ENCODE measurements at places on chromosomes 3 and 15.

GRCh38 chr3:5264896-5265770 is 77.6 kb downstream of the EDEM1 start:
- no peak for DNase-seq

DNA sequence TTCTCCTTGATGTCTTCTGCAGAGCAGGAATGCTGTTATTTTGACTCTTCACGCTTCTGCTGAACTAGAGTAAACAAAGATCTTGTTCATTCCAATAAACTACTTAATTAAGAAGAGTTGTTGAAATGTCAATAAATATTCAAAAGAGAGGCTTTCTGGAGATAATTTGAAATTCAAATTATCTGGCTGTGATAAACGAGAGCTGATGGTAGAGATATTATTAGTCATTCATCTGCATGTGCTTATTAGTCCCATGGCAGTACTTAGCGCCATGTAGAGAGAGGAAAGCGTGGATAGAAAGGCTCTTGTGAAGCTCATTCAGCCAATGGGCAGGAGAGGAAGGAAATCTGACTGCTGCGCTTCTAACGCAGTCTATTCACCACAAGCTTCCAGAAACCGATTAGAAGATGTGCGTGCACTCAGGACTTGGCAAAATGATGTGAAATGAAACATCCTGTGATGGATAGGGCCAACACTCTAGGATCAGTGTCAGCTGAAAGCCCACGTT is 251.1 kb downstream of the GABRB3 start:
- DNase-seq, result no peak

DNA sequence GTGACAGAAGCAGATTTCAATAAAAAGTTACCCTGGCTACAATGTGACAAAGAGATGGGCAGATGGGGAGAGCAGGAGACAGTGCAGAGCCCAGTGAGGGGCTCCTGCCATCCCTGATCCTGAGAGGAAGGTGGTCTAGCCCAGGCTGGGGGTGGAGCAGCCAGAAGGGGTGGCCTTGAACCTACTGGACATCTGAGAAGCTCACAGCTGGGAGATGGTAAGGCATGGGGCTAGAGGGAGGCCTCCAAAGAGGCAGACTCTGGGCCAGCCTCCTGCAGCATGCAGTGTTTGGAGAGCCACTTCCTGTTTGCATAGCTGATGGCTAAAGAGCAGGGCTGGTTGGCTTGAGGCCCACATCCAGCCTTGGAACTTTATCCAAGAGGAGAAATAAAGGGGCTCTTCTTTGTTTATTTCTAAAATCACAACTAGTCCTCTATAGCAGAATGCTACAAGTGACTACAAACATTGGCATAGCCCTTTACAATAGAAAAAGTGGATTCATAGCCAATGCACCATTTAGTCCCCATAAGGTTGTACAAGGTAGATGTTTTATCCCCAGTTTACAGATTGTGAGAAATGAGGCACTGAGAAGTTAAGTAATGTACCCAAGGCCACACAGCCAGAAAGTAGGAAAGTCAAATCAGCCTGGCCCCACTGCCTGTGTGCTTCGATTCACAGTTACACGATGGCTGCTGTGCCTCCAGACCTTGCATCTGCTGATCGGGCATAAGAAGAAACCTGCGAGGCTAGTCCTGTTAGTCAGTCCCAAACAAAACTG is 4.6 kb downstream of the EFCC1 start:
- no peak for DNase-seq

DNA sequence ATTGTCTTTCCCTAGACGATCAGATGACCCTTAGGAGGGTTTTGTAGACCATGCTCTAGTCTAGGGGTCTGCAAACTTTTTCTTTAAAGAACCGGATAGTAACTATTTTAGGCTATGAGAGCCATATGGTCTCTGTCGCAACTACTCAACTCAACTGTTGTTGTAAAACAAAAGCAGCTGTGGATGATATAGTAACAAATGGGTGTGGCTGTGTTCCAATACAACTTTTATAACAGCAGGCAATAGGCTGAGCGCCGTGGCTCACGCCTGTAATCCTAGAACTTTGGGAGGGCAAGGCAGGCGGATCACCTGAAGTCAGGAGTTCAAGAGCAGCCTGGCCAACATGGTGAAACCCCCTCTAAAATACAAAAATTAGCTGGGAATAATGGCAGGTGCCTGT is 6.1 kb upstream of the CMTM6 start:
- no peak for DNase-seq

DNA sequence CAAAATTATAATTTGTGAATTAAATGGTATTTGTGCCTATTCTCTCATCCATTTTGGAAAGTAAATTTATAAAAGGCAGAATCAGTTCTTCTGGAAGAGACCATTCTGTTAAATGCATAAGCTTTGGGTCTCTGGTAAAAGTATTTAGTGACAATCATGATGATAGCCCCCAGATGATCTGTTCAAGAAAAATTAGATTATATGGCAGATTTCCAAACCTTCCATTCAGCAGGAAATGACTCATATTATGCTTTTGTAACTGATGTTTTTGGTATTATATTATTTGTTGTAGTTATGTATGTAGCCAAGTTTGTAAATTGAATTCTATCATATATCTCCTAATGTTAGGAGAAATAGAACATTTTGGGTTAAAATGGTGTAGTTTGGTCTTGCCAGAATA is 340.8 kb upstream of the DPH6 start:
- DNase-seq, result no peak

GRCh38 chr3:144457758-144458157 is 486.1 kb downstream of the DIPK2A start:
- DNase-seq, result no peak

DNA sequence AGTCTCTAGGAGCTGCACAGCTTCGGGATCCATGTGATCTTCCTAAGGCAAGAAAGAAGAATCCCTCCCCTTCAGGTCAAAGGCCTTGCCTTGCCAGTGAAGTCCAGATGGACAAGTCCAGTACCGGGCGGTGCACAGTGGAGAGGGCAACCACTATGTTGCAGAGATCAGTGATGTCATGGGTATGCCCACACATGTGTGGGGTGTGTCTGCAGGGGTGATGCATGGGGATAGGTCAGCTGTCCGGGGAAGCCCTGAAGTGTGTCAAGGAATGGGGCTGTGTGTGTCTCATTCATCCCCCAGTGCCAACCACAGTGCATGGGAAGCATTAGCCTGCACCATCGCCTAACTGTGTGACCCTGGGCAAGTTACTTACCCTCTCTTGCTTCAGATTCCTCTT is 66.5 kb downstream of the TLE3 start:
- no peak for DNase-seq

- no peak for DNase-seq
Measured at GRCh38 chr3:89436846-89437245, 329.4 kb downstream of the EPHA3 start.

DNA sequence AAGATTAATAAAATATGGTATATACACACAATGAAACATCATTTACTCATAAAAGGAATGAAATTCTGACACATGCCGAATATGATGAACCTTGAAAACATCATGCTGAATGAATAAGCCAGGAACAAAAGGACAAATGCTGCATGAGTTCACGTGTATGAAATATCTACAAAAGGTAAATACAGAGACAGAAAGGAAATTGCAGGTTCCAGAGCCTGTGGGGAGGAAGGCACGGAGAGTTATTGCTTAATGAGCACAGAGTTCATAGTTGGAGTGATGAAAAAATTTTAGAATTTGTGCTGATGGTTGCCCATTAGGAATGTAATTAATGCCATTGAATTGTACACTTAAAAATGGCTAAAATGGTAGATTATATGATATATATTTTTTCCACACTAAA is 49.5 kb downstream of the OCA2 start:
- no peak for DNase-seq

- DNase-seq, result no peak
Measured at GRCh38 chr3:64687086-64687780, 567 bp downstream of the ADAMTS9 start.

GRCh38 chr3:110562621-110563020 is 509.0 kb upstream of the NECTIN3 start:
- DNase-seq, result no peak

DNA sequence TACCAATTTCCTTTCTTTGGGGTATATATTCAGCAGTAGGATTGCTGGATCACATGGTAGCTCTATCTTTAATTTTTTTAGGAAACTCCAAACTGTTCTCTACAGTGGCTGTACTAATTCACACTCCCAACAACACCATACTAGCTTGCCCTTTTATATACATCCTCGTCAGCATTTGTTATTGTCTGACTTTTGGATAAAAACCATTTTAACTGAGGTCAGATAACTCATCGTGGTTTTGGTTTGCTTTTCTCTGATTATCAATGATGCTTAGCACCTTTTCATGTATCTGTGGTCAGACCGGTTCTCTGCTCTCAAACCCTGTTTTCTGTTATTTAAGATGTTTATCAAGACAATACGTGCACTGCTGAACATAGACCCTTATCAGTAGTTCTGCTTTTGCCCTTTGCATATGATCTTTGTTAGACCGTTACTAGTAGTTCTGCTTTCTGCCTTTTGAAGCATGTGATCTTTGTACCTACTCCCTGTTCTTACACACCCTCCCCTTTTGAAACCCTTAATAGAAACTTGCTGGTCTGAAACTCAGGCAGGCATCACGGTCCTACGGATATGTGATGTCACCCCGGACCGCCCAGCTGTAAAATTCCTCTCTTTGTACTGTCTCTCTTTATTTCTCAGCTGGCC is 474.3 kb downstream of the RSL24D1 start:
- no peak for DNase-seq

DNA sequence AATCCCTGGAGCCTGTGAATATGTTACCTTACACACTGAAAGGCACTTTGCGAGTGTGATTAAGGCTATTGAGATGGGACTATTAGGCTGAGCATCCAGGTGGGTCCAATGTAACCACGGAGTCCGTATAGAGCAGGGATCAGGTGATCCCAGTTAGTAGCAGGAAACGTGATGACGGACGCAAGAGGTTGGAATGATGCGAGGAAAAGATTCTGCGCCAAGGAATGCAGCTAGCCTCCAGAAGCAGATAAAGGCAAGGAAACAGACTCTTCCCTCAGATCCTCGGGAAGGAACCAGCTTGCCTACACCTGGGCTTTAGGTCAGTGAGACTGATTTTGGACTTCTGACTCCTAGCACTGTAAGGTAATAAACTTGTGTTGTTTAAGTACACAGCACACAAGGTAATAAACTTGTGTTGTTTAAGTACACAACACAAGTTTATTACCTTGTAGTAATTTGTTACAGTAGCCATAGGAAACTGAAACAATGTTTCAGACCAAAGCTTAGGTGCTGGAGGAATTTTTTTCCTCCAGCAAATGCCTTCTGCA is 125.0 kb downstream of the CHST2 start:
- DNase-seq, result no peak

All from kidney glomerular epithelial cell (primary cell).